ENCODE measurements at places on chromosomes 7 and 10. TPM values are rescaled to one million over a fixed set of nuclear protein-coding genes. Genes with fewer than 3 reads are reported as not detected.

- DNase-seq: no peak
Measured at GRCh38 chr10:130053561-130053960, 57.1 kb downstream of the C10orf143 start.

GRCh38 chr7:66542528-66543269 is 86.0 kb upstream of the KCTD7 start:
- DNase-seq: no peak

GRCh38 chr7:155868955-155869783 is 56.9 kb upstream of the SHH start:
- DNase-seq: peak; percentile 74

- DNase-seq: no peak
Measured at GRCh38 chr7:28808796-28809533, 149.2 kb downstream of the TRIL start.

DNA sequence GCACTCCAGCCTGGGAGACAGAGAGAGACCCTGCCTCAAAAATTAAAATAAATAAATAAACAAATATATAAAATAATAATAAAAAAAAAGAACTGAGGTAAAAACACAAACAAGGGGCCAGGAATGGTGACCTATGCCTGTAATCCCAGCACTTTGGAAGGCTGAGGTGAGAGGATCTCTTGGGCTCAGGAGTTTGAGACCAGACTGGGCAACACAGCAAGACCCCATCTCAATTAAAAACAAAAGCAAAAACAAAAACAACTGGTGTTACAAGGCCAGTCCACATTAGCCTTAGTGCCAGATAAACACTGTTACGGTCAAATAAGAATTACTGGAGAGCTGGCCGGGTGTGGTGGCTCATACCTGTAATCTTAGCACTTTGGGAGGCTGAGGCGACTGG is 5.6 kb downstream of the POLR3A start:
- no peak for DNase-seq

GRCh38 chr10:100828738-100829096 is 83.3 kb downstream of the PAX2 start:
- DNase-seq: no peak

GRCh38 chr10:61390851-61391250 is 62.3 kb downstream of the TMEM26 start:
- DNase-seq: no peak

- no peak for DNase-seq
Measured at GRCh38 chr7:88735920-88736319, 23.6 kb upstream of the ZNF804B start.

GRCh38 chr10:102243309-102243708 is 2.0 kb upstream of the PITX3 start:
- no peak for DNase-seq

GRCh38 chr10:93440591-93441091 is 41.5 kb downstream of the MYOF start:
- DNase-seq: no peak

DNA sequence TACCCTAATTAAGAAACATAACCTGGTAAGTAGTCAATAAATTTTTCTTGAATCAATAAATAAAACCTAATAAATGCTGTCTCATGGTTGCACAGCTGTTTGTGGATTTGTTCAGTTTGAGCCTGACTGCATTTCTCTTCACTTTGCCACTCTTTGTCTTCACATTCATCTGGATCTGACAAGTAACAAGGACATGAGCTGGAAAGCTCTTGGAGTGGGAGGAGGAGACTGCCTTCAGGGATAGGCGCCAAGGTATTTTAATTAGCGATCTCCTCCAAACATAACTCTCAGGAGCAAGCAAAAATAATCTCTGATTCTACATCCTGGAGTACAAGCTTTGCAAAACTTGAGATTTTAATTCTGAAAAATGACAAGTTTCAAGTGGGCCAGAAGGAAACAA is 251.0 kb downstream of the BMPER start:
- no peak for DNase-seq

- DNase-seq: no peak
Measured at GRCh38 chr10:62317257-62317656, 48.6 kb upstream of the RTKN2 start.

GRCh38 chr7:77839919-77840318 is 41.3 kb downstream of the PHTF2 start:
- DNase-seq: no peak

Gene OPN4
- not detected for total RNA-seq

Gene OR2AE1
- not detected for total RNA-seq

Gene ZNF425
- total RNA-seq: 2.9 TPM

Gene ZNF777
- total RNA-seq: 13.5 TPM

Gene TMEM140
- 20.4 TPM for total RNA-seq

Gene GRB10
- 48.6 TPM for total RNA-seq

Gene STEAP1B
- total RNA-seq: 8.8 TPM

Gene ZNF786
- 8.3 TPM for total RNA-seq

Gene GRM3
- not detected for total RNA-seq

Gene TMEM139
- total RNA-seq: not detected

Gene RBP4
- total RNA-seq: 36.8 TPM

All from vagina (tissue), 2 donors.